ENCODE measurements at places on chromosomes 1 and 21.

DNA sequence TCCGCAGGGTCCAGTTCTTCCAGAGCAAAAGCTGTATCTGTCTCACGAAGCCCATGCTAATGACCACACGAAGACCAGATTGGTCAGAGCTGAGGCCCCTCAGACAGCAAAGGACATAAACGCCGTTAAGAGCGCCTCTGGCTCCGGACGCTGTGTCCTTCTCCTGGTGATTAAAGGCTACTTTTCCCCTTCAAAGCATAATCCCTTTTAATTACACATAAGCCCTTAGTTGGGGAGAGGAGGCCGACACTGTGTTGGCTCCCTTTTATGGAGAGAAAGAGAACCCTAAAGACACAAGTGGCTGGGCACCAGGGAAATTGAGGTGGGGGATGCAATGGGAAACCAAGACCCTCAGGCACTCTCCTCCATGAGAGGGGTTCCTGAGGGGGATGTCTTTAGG is at the start of gene ABCA4:
TSS of gene ABCA4 (minus strand) at position 158 of the 400 bp plus-strand sequence. CDS start at position 55, 103 bp downstream.
- DNase-seq = no peak
- no peaks in the 10 kb centered on the region for H3K27me3 ChIP-seq
- no peak within 1 kb of the TSS for H3K4me3 ChIP-seq
- H3K36me3 ChIP-seq = no peaks in the 10 kb centered on the region
- peaks cover 3% of the 10 kb centered on the region for H3K4me1 ChIP-seq

DNA sequence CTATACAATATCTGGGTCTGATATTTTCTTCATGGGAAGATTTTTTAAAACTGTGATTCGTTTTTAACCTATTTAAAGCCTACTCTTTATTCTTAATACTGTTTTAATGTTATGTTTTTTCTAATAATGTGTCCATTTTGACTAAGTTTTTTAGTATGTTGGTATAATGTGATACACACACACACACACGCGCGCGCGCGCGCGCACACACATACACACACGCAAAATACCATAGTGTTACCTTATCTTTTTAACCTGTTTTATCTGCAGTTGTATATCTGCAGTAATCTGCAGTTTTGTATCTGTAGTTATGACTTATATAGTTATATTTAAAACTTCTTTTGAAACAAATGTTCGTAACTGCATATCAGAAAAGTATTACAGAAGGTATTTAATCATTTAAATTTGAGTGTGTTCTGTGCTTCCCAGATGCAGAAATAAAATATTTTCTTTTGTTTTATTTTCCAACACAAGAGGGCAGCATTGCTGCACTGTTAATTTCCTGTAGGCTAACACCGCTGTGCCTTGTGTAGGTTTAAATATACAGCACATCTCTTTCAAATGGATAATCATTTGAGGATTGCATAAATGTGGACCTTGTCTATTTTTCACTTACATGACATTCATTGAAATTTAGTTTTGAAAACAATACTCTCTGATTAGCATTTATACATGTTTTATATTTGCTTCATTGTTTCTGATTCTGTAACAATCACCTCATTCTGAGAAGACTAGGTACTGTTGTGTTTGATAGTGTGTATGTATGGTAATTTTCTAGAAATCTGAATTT is 166.1 kb downstream of the PDE4B start:
- H3K4me1 ChIP-seq = peaks cover 10% of the 10 kb centered on the region
- H3K4me3 ChIP-seq = no peak overlapping the region
- H3K27me3 ChIP-seq = no peaks in the 10 kb centered on the region

GRCh38 chr1:241406421-241406820 is 49.4 kb upstream of the RGS7 start:
- no peaks in the 10 kb centered on the region for H3K27me3 ChIP-seq
- H3K4me3 ChIP-seq = no peak overlapping the region
- H3K4me1 ChIP-seq = no peaks in the 10 kb centered on the region
- no peaks in the 10 kb centered on the region for H3K36me3 ChIP-seq

- H3K27ac ChIP-seq = no peak overlapping the region
- no peaks in the 10 kb centered on the region for H3K4me1 ChIP-seq
- no peak for DNase-seq
- no peaks in the 10 kb centered on the region for H3K27me3 ChIP-seq
Measured at GRCh38 chr21:40765811-40766210, 81.1 kb downstream of the DSCAM start.

- H3K36me3 ChIP-seq = no peaks in the 10 kb centered on the region
- no peak overlapping the region for H3K4me3 ChIP-seq
- H3K4me1 ChIP-seq = no peaks in the 10 kb centered on the region
Measured at GRCh38 chr1:13794231-13795187, 94.5 kb downstream of the PRDM2 start.

- no peak overlapping the region for H3K4me3 ChIP-seq
- H3K4me1 ChIP-seq = peaks cover 13% of the 10 kb centered on the region
Measured at GRCh38 chr1:234843946-234844345, 234.0 kb upstream of the IRF2BP2 start.

Measured in HCT116 (cell line).